ENCODE measurements at places on chromosomes 11 and 22.

DNA sequence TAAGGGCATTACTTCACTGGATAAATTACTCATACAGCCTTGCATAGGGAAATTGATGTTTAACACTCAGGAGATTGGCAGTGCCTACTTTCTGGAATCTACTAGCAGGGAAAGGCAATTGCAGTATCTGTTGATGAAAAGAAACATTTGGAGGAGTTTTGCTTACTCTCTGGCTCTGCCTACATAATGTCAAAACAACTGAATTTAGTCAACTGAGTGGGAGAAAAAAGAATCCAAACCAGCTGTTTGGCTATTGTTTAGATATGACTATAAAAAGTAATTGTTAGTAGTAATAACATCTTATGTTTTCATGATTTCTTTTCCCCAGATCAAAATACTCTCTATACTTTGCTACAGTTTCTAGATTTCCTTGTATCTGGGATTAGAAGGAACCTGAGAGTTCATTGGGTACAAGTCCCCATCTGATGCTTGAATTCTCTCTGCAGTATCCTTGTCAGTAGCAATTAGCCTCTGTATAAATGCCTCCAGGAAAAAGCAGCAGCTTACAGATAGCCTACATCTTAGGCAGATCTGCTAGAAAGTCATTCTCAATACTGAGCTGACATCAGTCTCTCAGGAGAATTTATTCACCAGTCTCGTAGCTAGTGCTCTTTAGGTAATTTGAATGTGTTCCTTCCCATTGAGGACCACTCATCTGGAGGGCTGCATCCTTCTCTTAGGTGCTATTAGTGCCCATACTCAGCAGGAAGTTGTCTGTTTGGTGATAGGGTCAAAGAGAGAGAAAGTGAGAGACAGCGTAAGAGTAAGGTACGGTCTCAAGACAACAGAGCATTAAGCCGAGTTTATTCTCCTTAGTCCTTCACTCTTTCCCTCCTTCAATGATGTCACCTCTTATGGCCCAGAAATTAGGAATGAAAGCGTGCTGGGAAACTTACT, 185.9 kb upstream of the CCDC90B start:
- DNase-seq, result no peak

- DNase-seq, result peak; percentile 8
Observed at GRCh38 chr11:92735039-92735438, 234.4 kb upstream of the MTNR1B start.

GRCh38 chr11:44764583-44764982, 37.8 kb downstream of the TSPAN18 start:
- no peak for DNase-seq

GRCh38 chr11:64638018-64638665, 47.1 kb downstream of the SLC22A12 start:
- DNase-seq, result peak; percentile 63

DNA sequence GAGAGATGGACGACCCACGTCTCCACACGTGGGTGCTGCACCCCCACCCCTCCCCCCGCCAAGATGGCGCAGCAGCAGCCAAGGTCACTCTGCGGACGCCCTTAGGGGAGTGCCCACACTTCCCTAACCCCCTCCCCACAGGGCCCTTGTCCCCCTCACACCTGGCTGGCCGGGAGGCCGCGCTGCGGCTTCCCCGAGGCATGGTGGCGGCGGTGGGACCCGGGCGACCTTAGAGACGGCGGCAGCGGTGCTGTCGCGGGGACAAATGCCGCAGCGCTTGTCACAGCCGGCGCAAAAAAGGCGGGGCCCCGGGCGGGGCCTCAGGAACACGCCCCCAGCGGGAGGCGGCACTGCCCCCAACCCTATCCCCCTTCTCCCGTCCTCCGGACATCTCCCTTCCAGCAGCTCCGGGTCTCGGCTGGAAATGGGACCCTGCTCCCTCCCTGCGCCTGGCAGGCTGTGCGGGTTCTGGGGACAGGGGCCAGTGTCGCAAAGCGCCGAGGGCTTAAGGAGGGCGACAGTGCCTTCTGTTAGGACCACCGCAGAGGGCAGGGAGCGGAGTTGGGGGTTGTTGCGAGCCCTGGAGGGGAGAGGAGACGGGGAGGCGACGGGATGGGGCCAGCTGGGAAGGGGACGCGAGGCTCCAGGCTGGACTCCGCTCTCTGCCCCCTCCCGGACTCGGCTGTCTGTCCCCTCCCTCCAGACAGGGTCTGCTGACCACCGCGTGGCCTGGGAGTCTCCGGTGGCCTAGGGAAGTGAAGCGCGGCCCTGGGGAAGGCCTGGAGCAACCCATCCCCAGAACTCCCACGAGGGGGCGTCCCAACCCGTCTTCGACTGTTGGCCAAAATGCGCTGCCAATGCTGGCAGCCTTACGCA, at the start of gene CHCHD10:
Gene CHCHD10, minus strand, starts transcription at position 300 of the 876 bp plus-strand sequence. Its CDS starts 98 bp downstream, at position 202.
- DNase-seq, result peak; percentile 70

- DNase-seq, result no peak
Observed at GRCh38 chr22:38824585-38824984, 19.2 kb downstream of the NPTXR start.

All from NCI-H2171 treated with DMSO at 0.1 percent for 48 hours (cell line).